Endothelial cell (in vitro differentiated cells): ENCODE measurements at places on chromosomes 2 and 18.

DNA sequence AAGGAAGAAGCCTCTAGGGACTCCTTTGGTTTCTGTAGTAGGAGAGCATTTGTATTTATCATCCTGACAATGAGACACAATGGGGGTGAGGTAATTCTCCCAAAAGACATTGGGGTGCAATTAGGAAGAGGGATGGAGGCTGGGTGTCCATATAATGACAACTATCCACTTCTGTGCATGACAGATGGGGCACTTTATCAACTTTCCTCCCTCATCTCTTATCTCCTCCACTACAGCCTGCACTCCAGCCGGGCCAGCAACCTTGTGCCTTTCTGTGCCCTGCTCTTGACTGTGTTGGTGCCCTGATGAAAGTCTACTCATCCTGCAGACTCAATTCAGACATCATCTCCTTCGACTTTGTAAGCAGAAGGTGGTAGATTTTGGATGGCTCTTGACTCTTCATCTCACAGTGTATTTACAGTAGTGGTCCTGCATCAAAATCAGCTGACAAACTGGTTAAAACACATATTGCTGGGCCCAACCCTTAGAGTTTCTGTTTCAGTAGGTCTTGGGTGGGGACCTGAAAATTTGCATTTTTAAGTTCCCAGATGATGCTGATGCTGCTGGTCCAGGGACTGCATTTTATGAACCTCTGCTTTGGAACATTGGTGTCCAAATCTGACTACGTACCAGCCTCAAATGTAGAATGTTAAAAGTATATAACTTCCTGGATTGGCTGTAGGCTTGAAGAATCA, 40.8 kb upstream of the CFAP36 start:
- DNase-seq, result no peak

DNA sequence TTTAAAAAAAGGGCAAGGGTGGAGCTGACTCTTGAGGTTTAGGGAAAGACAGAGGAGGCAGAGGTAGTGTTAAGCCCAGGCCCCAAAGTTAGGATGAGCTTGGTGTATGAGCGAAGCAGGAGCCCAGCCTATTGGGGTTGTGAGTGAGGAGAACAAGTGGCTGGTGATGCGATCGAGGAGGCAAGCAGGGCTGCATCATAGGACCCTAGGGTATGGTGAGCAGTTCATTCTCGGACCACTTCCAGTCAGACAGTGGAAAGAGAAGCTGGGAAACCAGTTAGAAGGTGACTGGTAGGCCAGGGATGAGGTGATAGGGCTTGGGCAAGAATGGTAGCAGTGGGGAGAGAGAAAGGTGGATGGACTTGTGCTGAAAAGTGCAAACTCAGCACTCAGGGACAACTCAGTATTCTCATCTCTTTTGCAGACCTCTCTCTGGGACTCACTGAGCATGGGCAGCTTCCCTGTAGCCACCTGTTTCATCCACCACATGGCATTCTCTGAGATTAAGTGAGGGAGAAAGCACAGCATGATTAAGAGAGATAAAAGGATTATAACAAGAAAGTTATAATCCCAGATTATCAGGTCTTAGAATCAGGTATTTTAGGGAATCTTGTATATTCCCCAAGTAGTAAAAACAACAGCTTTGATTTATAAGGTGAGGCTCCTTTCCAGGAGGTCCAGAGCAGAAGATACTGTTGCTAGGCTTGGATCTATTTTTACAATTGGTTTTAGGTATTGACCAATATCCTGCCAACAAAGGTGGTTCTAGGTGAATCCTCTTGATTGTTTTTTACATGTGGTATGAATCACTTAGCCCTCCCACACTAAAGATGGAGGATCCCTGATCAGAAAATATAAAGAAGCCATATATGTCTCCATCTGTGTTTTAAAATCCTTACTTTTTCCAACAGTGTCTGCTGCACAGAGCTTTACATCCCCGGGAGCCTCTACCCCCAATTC, 38.3 kb downstream of the XRCC5 start:
- no peak for DNase-seq

DNA sequence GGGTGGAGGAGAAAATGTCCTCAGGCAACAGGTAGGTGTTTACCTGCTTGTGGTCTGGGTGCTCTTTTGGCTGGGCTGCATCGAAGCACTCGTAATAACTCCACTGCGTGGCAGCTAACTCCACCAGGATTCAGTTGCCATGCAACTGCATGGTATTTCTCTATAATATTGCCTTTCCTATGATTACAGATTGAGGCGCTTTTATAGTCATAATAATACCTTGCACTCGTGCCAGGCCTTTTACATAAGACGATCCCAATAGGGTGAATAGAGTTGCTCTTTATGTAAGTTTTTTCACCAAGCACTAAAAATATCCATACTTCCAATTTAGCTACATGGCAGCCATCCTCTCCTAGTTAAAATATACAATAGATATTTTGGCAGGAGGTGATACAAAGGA, 19.7 kb upstream of the NYAP2 start:
- DNase-seq, result no peak

GRCh38 chr18:42614619-42615293, 500.7 kb downstream of the RIT2 start:
- DNase-seq, result no peak

GRCh38 chr2:142778289-142778688, 99.2 kb upstream of the KYNU start:
- DNase-seq, result no peak

GRCh38 chr2:86807468-86808275, 17.0 kb upstream of the CD8A start:
- peak; percentile 49 for DNase-seq

- no peak for DNase-seq
Measured at GRCh38 chr2:204365811-204366210, 179.5 kb upstream of the PARD3B start.

GRCh38 chr18:27605107-27605834, 420.2 kb upstream of the CHST9 start:
- DNase-seq, result peak; percentile 68

- DNase-seq, result no peak
Measured at GRCh38 chr2:168089200-168089599, 158.2 kb downstream of the STK39 start.

GRCh38 chr2:216335252-216335651, 37.0 kb downstream of the MARCHF4 start:
- no peak for DNase-seq

GRCh38 chr2:165069151-165069550, 113.8 kb upstream of the SLC38A11 start:
- no peak for DNase-seq

DNA sequence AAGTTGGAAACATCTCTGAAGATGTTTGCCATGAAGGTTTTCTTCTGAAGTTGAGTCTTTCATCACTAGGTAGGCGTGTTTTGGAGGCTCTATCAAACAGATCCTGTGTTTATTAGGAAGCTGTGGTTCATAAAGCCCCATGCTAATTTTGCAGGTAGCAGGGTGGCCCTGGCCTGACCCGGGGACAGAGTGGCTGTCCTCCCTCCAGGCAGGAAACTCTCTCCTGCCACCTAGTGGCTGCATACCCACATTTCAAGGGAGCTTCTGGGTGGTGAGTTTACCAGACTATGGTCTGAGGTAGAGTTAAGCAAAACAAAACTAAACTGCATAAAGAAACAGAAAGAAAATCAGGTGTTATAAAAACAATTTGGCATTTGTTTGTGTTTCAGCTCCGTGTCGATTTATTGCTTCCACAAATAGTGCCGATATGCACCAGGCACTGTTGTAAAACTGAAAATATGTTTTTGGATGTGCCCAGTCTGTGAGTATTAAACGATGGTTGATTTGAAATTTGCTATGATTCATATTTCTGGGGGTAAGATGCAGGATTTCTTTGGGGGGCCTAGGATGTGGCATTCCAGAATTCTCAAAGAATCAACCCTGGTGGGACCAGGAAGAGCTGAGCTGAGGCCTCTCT, 26.0 kb upstream of the IL37 start:
- DNase-seq, result peak; percentile 80

DNA sequence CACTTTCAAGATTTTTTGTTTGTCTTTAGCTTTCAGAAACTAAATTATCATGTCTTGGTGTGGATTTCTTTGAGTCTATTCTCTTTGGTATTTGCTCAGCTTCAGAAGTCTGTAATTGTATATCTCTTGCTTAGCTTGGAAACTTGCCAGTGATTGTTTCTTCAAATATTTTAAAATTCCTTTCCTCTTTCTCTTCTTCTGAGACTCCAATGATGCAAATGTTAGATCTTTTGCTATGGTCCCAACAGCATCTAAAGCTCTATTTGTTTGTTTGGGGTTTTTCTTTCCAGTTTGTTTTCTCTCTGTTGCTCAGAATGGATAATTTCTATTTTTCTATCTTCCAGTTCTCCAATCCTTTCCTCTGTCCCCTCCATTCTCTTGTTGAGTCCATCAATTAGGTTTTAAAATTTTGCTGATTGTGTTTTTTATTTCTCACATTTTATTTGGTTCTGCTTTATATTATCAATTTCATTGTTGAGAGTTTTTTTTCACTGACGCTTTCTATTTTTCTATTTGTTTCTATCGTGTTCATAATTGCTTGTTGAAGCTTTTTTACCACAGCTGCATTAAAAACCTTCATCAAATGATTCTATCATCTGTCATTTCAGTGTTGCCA, 81.5 kb upstream of the DAPL1 start:
- DNase-seq, result no peak

- peak; percentile 72 for DNase-seq
Measured at GRCh38 chr2:198296665-198297308, 492.4 kb downstream of the PLCL1 start.

DNA sequence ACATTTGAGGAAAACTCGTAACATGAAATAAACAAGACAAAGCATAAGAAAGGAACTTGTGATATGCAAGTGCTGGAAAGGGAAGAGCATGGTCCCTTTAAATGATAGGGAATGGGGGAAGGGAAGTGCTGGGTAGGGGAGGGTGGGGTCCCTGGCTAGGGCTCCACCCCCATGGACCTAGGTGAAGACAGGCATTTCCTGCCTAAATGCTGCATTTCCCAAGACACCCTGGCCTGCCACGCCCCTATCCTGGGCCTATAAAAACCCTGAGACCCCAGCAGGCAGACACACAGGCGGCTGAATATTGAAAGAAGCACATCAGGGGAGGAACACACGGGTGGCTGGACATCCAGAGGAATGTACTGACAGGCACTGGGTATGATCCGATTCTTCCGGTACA, 499.9 kb downstream of the ZEB2 start:
- no peak for DNase-seq

DNA sequence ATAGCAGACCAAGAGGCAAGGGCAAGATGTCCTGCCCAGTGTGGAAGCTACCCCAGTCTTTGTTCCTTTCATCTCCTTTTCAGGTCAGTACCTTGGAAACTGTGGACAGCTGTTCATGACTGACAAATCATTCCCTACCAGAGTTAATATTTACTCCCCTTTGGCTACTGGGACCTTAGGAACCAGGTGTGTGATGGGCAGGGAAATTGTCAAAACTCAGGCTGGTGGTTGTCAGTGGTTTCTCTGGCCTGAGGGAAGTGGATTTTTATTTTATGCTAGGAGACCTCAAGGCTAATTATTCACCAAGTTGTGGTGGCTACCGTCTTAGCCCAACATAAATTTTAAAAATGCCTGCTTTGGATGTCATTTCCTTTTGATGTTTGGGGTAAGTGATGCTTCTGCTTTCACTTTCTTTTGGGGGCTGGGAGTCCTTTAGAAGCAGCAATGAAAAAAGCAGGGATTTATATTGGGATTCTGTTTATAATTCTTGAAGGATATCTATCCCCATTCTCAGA, 119.3 kb downstream of the SETBP1 start:
- no peak for DNase-seq

GRCh38 chr18:12391487-12392165, 14.6 kb upstream of the AFG3L2 start:
- DNase-seq, result peak; percentile 55

DNA sequence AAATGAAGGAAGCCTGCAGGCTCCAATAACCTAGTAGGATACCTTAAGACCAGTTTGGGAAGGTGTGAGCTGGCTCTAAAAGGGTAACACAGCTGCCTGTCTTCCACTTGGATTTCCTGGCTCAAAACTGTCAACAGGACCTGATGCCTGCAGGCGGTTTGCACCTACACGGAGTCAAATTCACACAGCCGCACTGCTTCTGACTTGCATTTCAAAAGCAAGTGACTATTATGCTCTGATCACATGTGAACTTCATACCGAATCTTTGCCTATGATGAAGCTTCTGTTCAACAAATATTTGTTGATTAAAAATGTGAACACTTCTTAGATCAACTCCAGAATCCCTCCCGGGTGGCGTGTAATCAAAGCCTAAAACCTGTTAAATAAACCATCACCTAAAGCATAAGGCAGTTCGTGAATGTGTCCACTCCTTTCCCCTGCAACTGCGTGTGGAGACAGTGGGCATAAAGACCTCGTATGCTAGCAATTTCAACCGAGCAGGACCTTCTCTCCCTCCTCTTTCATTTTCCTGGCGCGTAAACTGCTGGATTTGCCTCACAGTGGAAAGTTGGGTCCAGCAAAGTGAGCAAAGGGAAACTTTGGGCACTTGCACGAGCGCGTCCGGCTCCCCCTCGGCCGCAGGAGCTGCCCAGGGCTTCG, 784 bp downstream of the CRACDL start:
- DNase-seq, result no peak

GRCh38 chr18:70135604-70136003, 69.9 kb downstream of the RTTN start:
- DNase-seq, result no peak

GRCh38 chr2:127584047-127584446, 48.6 kb downstream of the MYO7B start:
- no peak for DNase-seq

- no peak for DNase-seq
Measured at GRCh38 chr2:57855212-57855611, 191.4 kb upstream of the VRK2 start.

DNA sequence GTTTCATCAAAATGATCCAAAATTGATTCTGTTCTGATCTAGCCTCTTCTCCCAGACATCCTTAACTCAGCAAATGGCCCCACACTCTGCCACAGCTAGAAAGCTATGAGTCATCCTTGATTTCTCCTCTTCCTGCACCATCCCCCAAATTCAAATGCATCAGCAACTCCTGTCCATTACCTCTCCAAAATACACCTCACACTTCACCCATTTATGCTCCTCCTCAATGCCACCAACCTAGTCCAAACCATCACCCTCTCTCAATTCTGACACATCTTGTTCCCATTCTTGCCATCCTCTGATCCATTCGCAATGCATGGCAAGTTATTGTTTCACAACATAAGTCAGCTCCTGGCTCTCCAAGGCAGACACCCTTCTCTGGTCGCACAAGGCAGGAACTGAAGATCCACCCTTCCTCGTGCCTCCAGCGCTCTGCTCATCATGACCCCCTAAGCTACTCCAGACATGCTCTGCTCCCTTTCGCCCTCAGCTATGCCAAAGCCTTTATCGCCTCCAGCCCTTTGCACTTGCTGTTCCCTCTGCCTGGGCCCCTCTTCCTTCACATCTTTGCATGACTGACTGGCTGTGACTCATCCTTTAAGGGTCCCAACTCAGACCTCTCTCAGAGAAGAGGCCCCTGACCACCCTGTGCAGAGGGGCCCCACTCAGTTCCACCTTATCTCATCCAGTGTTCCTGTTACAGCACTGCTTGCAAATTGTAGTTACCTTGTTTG, 83.6 kb downstream of the MREG start:
- DNase-seq, result no peak

DNA sequence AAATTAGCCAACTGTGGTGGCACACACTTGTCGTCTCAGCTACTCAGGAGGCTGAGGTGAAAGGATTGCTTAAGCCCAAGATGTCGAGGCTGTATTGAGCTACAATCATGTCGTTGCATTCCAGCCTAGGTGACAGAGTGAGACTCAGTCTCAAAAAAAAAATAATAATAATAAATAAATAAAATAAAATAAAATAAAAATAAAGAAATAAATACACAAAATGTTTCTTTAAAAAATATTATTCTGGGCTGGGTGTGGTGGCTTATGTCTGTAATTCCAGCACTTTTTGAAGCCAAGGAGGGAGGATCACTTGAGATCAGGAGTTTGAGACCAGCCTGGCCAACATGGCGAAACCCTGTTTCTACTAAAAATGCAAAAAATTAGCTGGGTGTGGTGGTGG, 272.8 kb downstream of the AGPS start:
- DNase-seq, result no peak
